ENCODE measurements at places on chromosomes 6 and 20. TPM values are rescaled to one million over a fixed set of nuclear protein-coding genes. Genes with fewer than 3 reads are reported as not detected.

DNA sequence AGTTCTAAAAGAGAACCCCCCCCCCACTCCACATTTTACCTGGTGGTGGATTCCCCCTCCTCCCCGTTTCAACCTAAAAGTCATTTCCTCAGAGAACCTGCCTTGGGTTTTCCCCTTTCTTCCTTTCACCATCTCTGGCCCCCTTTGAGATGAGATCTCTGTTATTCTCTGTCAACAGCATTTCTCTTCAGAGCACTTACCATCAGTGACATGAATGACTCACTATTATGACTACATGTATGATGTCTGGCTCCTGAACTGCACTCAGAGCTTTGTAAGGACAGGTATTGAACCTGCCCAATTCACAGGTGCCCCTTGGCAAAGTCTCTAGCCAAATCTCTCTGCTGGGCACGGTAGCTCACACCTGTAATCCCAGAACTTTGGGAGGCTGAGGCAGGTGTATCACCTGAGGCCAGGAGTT lies 61.4 kb upstream of the JARID2 start:
- peak; percentile 85 for ATAC-seq

DNA sequence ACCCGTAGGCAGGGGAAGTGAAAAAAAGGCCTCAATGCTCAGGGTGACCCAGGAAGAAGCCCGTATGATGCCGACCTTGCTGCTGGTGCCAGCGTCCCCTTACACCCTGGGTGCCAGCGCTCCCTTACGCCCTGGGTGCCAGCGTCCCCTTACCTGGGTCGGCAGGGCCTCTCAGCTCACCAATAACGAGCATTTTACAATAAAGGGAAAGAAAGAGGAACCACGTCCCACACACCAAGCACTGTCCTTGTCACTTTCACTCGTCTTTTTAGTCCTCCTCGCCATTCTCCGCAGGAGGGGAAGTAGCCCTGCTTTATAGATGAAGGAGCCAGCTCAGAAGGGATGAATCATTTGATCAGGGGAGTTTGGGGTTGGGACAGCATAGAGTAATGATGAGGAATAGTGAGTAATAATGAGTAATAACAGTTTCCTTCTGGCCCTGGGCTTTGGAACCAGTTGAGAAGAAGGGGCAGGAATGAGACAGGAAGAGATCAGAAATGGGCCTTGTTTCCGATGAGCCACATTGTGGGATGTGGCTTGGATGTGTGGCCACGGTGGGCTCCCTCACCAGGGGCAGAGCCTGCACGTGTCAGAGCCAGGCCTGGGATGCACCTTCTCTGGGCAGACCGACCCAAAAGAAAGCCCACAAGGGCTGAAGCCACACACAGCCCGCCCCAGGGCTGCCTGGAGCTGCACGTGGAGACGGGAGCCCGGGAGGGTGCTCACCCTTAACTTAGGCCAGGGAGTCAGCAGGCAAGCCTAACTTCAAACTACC lies 75.7 kb downstream of the SYNJ2 start:
- ATAC-seq: peak; percentile 87

Gene CALHM6
- 0.20 TPM for total RNA-seq

Gene PSORS1C1
- total RNA-seq: 0.20 TPM

- peak; percentile 37 for ATAC-seq
Measured at GRCh38 chr20:32457479-32457986, 99.4 kb downstream of the ASXL1 start.

DNA sequence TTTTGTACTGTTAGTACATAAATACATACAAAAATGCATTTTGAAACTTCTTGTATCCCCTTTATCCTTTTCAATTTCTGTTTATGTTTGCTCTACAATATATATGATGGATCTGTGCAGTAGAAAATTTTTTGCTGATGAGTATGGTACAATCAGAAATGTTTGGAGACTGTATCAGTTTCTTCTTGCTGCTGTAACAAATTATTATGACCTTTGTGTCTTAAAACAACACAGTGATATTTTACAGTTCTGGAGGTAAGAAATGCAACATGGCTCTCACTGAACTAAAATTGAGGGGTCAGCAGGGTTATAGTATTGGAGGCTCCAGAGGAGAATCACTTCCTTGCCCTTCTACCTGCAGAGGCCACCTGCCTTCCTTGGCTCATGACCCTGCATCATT lies 184.4 kb downstream of the EYA2 start:
- no peak for ATAC-seq

Gene MYB
- 1.3 TPM for total RNA-seq

Gene LY6G6D
- total RNA-seq: not detected

GRCh38 chr6:52423448-52423847 lies 3.3 kb downstream of the EFHC1 start:
- no peak for ATAC-seq

GRCh38 chr6:132520953-132521352 lies 8.0 kb upstream of the STX7 start:
- ATAC-seq: no peak

- no peak for ATAC-seq
Measured at GRCh38 chr20:19961293-19961692, 55.9 kb upstream of the NAA20 start.

DNA sequence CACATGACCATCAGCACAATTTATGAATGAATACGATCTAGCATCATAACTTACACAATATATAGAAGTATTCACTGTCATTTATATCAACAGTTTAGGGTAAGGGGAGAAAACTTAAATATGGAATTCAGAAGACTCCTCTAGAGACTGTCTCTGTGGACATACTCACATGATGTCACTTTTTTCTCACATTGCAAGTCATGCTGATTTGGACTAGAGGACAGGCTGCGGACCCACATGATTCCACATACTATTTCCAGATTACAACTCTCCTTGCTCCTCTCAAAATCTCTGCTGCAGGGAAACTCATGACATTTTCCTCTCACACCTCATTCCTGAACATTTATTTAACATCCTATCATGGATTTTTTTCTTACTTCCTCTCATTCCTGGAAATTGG lies 13.4 kb downstream of the CRISP1 start:
- ATAC-seq: no peak

DNA sequence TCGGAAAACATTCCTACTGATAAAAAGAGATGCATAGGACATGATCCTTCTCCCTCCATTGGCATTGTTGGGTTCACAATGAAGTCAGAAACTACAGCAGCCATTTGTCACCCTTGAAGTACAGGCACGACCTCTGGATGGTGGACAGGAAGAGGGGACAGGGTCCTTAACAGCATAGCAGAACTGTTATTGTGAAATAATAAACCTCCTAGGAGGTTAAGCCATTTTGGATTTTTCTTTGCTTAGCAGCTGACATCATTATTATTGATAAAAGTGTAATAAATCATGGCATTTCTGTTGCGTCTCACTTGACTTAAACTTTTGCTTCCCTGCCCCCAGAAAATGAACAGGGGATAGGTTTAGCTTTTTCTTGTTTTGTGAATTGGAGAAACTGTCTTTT lies 134.3 kb upstream of the SASH1 start:
- no peak for ATAC-seq

Gene CD40
- total RNA-seq: 7.4 TPM

DNA sequence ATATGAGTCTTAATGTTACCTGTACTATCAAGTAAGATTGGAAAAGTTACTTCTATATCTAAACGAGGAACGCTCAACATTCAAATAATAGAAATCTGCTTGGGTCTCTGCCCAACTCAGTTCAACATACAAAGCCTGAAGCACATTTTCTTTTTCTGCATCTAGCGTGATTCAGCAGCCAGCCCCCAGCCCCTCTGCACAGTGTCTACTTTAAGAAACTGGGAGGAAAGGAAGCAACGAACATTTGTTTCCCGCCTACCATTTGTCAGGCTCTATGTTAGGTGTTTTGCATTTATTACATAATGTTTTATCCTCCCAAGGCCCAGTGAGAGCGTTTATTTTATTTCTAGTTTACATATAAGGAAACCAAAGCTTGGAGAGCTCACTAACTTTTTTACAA lies 17.3 kb downstream of the PHACTR1 start:
- no peak for ATAC-seq

DNA sequence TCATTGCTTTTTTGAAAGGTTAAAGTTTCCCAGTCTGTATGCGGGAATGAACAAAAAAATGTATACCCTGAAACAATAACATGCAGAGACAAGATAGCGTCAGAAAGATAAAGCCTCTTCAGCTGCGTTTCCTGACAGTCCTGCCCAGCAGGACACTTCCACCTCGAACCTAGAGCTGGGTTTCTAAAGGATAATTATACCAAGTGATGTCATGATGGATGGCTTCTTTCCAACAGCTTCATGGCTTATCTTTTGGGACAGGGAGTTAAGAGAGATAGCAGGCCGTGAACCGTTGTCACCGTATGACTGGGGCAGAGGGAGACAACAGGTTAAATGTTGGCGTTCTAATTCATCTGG lies 267.6 kb upstream of the SGK1 start:
- no peak for ATAC-seq

- no peak for ATAC-seq
Measured at GRCh38 chr6:79377047-79377446, 142.6 kb upstream of the HMGN3 start.

Gene TCP11
- total RNA-seq: not detected

DNA sequence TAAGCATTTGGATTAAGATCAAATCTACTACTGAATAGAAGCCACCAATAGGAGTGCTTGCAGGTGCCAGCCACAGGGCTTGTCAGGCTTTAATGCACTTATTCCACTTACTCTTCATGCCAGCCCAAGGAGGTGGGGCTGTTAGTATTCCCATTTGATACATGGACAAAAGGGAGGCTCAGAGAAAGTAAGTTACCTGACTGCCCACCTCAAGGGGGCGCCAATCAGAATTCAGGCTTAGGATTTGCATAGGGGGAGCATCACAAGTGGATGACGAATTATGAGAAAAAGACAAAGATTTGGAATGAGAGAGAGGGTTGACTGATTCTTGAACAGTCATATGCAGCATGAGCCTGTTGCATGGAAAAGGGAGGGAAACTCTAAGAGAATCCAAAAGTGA lies 188.4 kb upstream of the TSHZ2 start:
- ATAC-seq: no peak

DNA sequence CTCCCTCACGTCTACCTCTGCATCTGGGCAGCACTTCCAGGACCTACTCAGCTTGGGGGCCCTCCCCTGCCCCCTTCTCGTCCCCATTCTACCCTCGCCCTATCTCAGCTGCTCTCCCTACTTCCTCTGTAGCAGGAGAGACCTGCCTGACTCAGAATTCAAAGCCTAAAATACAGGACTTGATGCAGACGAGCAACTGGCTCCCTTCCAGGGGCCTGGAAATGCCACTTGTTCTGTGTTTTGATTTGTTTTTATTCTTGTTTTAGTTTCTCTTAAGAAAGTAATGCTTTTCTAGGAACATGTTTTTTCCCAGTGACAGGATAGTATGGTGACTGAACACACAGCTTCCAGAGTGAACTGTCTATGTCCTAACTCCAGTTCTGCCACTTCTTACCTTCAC lies 320.4 kb upstream of the CDH4 start:
- ATAC-seq: no peak

Gene RGS17
- total RNA-seq: 1.6 TPM

GRCh38 chr20:40669692-40670091 lies 19.3 kb downstream of the MAFB start:
- no peak for ATAC-seq

Gene BMP5
- 0.08 TPM for total RNA-seq

GRCh38 chr20:8271727-8272126 lies 139.7 kb downstream of the PLCB1 start:
- no peak for ATAC-seq

DNA sequence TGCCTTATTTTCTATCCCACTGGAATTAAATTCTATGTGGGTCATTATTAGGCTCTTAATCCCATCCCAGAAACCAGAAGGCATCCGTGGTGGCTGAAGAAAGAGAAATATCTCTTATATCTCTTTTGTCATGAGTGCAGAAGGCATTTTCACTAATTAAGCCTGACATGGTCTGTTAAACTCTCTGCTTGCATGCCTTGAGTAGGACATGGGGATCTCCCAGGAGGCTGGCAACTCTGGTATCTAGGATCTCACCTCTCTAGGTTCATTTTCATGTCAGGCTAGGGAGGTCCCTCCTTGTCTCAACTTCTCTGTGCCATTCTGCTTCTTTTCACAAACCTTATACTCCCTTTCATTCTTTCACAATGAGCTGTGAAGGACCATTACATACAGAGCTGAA lies 25.3 kb upstream of the GPR63 start:
- ATAC-seq: no peak

DNA sequence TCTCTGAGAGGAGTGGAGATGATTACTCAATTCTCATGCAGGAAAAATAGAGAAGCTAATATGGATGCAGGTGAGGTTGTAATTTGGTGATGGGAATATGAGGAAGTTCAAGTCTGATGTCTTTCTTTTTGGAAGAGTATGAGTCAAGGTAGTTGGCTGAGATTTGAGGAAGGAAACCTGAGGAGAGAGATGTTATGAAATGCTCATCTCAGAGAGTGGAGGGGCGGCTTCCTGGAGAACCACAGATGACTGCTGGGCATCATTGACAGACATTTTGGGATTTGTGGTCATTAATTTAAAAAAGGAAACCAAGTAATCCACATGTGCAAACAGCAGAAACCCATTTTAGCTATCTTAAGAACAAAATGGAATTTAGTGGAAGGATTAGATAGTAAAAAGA lies 72.5 kb upstream of the UST start:
- no peak for ATAC-seq

Gene DUSP15
- 0.64 TPM for total RNA-seq

DNA sequence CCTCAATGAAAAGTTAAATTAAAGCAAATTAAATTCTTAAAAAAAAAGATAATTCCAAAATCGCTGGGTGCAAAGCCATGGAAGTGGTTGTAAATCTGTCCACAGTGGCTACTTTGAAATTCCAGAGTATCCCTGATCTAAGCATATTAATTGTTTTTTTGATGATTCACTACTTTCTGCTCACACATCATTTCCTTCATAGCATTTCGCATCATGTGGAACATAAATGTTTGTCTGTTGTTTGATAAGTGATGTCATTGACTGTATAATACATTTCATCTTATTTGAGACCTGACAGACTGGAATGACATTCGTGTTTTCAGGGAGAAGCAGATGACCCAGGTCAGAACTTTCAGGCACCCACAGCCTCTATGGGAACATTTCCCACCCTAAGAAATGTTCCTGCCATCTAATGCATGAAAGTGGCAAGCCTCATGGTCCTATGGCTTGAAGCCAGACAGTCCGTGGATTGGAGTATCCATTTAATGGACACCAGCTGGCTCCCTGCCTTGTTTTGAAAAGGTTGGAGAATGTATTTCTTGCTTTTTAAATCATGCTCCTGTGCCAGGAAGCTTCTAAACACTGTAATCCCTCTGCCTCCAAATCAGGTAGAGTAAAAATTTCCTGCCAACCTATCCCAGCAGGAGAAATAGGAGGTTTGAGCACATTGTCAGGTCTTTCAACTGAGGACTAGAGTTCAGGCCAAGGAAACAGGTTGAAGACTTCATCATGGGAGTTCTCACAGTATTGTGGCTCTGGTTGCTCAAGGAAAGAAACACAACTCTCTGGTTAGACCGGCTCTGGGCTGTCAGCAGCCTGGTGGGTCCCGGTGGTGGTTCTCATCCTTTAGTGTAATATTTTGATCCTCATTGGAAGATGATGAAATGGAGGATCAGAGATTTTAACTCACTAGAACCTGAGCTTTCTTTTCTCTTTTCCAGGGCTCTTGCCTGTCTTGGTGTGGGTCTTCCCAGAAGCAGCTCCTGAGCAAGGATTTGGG lies 157.9 kb downstream of the SLC24A3 start:
- ATAC-seq: peak; percentile 75

Gene HCRTR2
- not detected for total RNA-seq

Gene CEP57L1
- 7.6 TPM for total RNA-seq

All from esophagus mucosa (tissue), 1 donor.